ENCODE measurements at places on chromosomes 5 and 9.

- peak; percentile 90 for DNase-seq
Measured at GRCh38 chr9:88396836-88397577, 8.8 kb downstream of the SPIN1 start.

GRCh38 chr5:138890644-138891043 lies 15.5 kb upstream of the LRRTM2 start:
- DNase-seq, result peak; percentile 42

DNA sequence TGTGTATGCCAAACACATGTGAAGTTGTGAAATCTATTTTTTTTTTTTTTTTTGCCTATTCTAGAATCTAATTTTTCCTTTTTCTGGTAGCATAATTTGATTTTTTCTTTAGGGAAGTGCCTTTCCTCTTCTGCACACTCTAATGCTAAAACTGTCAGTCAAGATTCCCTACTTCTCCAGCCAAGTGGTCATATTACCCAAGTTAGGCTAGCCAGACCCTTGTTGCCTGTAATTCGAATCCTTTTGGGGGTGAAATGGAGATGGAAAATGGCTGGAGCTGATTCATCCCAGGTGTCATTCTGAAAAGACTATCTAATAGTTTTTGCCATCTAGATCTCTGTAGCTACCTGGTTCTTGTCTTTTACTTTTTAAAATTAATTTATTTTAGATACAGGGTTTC lies 24.8 kb upstream of the UBAP1 start:
- DNase-seq, result no peak

DNA sequence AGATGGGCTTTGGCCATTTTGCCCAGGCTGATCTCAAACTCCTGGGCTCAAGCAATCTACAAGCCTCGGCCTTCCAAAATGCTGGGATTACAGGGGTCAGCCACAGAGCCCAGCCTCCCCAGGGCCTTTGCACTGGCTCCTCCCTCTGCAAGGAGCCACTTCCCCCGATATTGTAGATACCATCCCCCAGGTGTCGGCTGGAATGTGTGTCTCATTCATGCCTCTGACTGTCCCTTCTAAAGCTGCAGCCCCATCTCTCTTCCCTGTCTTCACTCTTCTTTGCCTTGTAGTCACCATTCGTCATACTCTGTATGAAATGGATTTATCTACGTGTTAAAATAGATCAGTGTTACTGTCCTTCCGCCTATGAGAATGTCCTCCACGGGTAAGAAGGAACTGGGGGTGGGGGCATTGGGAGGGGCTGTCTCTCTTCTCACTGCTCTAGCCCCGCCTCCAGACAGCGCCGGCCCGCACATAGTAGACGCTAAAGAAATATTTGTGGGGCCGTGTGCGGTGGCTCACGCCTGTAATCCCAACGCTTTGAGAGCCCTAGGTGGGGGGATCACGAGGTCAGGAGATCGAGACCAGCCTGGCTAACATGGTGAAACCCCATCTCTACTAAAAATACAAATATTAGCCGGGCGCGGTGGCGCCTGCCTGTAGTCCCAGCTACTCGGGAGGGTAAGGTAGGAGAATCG lies 68.5 kb downstream of the LMX1B start:
- no peak for DNase-seq

GRCh38 chr5:112156211-112156610 lies 262.9 kb downstream of the EPB41L4A start:
- no peak for DNase-seq

All from astrocyte of the hippocampus (primary cell).